ENCODE measurements at places on chromosomes 2 and 18.

- DNase-seq = no peak
These were observed 91.7 kb upstream of the CTAGE1 start for GRCh38 chr18:22509423-22509822.

- no peak for DNase-seq
These were observed 87.8 kb upstream of the ERBB4 start for GRCh38 chr2:212626371-212626918.

DNA sequence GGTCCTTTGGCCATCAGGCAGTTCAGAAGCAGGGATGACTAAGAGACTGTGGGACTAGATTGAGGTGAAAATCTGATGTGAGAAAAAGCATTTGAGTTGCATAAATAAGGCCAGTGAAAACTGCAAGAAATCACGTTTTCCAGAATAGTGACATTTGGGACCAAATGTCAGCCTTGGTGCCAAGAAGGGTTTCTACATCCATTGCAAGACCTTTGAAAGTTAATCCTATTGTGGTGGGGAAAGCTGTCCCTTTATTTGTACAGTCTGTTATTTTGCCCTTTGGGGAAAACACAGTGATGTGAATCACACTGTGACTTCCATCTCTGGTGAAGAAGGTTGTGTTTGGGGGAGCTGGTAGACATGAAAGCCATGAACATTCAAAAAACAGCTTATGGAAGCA, 153.5 kb upstream of the SIX2 start:
- no peak for DNase-seq

- DNase-seq = no peak
These were observed 57.0 kb downstream of the ICOS start for GRCh38 chr2:203993560-203993959.

DNA sequence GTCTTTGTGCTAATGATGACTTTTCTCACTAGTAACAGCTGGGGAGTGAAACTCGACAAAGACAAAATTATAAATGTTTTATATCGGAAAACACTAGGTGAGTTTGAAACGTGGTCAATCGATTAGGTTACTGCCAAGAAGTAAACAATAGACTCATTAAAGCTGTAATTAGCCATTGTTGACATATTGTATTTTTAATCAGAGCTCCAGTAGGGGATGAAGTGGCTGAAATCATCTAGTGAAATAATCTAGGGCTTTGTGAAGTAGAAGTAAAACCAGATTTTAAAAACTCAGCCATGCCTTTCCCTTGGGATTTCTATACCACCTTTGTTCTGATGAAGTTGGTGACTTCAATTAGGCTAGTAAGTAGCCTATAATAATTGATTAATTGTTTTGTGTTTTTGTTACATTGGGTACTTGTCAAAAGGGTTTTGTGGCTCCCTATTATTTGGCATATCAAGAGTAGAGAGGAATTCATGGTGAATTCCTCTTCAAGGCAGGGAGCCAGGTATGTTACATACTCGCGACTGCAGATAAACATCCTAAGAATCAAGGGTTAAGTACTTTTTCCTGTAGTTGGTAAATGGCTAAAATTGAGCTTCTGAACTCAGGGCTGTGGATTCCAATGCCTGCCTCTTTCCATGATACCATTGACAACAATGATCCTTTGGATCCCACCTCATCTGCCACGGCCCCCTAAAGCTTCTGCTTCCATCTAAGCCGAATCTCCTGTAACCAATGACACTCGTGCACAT, 31.6 kb downstream of the RAB27B start:
- no peak for DNase-seq

DNA sequence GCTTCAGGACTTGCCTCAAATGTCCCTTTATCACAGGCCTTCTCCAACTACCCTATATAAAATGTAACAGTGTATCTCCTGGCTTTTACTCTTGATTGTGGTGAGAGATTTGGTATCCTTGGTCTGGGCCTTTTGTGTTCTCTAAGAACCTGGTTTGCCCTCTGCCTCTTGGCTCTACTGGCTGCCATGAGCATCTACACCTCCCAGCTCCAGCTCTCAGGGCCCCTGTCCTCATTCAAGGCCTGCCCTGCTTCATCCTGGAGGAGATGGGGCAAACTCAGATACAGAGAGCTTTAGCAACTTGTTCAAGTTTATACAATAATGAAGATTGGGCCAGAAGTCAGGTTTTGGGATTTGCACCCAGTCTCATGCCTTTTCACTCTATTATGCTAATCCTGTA, 45.0 kb downstream of the QPCT start:
- DNase-seq = no peak

DNA sequence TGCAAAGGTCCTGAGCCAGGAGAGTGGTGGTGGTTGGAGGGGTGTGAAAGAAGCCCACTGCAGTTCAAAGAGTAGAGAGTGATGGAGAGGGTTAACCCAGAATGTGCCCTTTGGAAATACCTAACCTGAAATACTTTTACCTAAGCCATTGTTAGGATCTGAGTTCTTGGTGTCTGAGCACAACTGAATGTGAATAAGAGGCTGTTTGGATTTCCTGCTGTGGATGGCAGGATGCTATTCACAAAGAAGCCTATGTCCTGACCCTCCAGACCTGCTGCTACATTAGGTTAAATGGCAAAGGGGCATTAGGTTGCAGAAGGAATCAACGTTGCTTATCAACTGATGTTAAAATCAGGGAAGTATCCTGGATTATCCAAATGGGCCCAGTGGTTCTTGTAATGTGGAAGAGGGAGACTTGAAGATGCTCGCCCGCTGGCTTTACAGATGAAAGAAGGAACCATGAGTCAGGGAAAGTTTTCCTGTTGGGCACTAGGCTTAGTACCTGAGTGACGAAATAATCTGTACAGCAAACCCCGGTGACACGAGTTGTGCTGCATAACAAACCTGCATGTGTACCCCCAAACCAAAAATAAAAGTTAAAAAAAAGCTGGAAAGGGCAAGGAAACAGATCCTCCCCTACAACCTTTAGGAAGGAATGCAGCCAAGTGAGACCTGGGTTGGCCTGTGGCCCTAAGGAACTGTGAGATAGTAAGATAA, 27.2 kb downstream of the ITGA6 start:
- DNase-seq = no peak

GRCh38 chr18:43420950-43421349, 143.7 kb upstream of the SYT4 start:
- DNase-seq = no peak

GRCh38 chr2:137220438-137220993, 455.2 kb downstream of the THSD7B start:
- DNase-seq = no peak

DNA sequence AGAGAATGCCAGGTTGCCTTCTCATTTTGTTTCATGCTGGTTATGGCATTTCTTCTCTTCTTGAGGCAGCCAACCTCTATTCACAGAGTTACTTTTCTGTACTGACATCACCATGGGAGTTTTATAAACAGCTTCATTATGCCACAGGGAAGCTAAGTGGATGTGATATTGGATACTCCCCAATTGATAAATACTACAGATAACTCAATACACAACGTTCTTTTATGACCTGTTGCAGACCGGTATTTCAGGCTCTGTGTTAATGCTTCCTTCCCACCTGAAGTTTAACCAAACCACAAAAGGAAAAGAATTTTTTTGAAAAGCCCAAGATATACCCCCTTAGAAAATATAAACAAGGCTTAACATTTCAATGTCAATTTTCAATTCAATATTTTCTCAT, 258.3 kb upstream of the SOX11 start:
- no peak for DNase-seq

Data from stimulated activated CD4-positive, alpha-beta T cell treated with anti-CD3 and anti-CD28 coated beads, Interleukin-2, amount 100 ng/mL, for 4 hours (primary cell).